ENCODE measurements at places on chromosomes 11 and 22.

GRCh38 chr11:111530091-111530490 lies 10.4 kb upstream of the LAYN start:
- no peaks in the 10 kb centered on the region for H3K36me3 ChIP-seq
- no peaks in the 10 kb centered on the region for H3K27me3 ChIP-seq
- no peak for DNase-seq
- no peaks in the 10 kb centered on the region for H3K4me1 ChIP-seq
- no peak overlapping the region for H3K27ac ChIP-seq

GRCh38 chr22:26669060-26669481 lies 11.7 kb downstream of the MIAT start:
- peaks cover 14% of the 10 kb centered on the region for H3K4me1 ChIP-seq
- no peaks in the 10 kb centered on the region for H3K36me3 ChIP-seq
- no peak overlapping the region for H3K27ac ChIP-seq
- no peak for DNase-seq
- H3K27me3 ChIP-seq, result no peaks in the 10 kb centered on the region

DNA sequence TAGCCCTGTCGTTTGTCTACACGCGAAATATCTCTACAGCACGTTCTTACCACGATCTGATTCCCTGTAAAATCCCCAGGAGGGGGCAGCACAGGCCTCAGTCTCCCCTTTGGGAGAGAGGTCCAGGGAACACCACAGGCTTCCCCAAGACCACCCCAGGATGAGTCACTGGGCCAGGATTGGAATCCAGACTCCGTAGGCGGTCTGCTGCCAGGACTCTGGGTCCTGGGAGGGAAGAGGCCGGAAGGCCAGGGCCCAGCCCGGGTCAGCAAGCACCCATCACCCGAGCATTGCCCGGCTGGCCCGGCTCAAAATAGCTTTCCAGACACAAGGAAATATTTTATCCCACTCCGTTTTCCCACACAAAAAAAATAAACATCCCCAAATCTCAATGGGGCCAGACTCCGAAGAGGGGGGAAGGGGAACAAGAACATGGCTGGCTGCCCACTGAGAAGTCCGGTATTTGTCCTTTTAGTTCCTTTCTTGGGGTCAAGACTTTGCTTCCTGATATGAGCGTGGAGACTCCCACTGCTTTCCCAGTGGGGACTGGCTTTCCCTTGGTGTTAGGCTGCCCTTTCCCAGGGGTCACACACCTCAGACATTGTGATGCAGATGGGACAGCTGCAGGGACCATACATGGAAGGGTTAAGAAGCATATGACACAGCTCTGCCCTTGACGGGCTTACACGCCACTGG lies 91.3 kb downstream of the LRRC32 start:
- no peak for DNase-seq
- H3K27ac ChIP-seq, result peak overlapping the region; percentile 63
- no peaks in the 10 kb centered on the region for H3K27me3 ChIP-seq
- peaks cover 8% of the 10 kb centered on the region for H3K4me1 ChIP-seq
- H3K4me3 ChIP-seq, result no peak overlapping the region

- DNase-seq, result no peak
- no peaks in the 10 kb centered on the region for H3K27me3 ChIP-seq
- no peaks in the 10 kb centered on the region for H3K36me3 ChIP-seq
- H3K4me1 ChIP-seq, result no peaks in the 10 kb centered on the region
- no peak overlapping the region for H3K4me3 ChIP-seq
These were observed 51.7 kb downstream of the BARX2 start for GRCh38 chr11:129427376-129427775.

DNA sequence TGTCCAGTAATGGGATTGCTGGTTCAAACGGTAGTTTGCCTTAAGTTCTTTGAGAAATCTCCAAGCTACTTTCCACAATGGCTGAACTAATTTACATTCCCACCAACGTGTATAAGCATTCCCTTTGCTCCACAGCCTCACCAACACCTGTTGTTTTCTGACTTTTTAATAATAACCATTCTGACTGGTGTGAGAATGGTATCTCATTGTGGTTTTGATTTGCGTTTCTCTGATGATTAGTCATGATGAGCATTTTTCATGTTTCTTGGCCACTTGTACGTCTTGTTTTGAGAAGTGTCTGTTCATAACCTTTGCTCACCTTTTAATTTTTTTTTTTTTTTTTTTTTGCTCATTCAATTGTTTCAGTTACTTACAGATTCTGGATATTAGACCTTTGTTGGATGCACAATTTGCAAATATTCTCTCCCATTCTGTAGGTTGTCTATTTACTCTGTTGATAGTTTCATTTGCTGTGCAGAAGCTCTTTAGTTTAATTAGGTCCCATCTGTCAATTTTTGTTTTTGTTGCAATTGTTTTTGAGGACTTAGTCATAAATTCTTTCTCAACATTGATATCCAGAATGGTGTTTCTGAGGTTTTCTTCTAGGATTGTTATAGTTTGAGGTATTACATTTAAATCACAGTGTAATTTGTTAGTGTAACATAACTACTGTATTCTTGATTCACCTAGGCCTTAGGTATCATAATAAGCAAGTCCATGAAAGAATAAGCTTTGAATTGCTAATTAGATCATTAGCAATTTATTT lies 33.0 kb downstream of the CCDC34 start:
- H3K27ac ChIP-seq, result no peak overlapping the region
- H3K4me1 ChIP-seq, result no peaks in the 10 kb centered on the region
- no peaks in the 10 kb centered on the region for H3K36me3 ChIP-seq
- H3K4me3 ChIP-seq, result no peak overlapping the region
- DNase-seq, result no peak
- H3K27me3 ChIP-seq, result no peaks in the 10 kb centered on the region

All from tibial nerve (tissue), 4 donors.